Stimulated activated CD8-positive, alpha-beta memory T cell treated with anti-CD3 and anti-CD28 coated beads, Interleukin-7, amount 100 ng/mL, for 24 hours (primary cell): ENCODE measurements at places on chromosomes 5 and 9.

GRCh38 chr5:146103594-146103993, 1.8 kb downstream of the PLAC8L1 start:
- no peak for DNase-seq

- DNase-seq: no peak
These were observed 36.4 kb downstream of the FSD1L start for GRCh38 chr9:105484226-105484625.

DNA sequence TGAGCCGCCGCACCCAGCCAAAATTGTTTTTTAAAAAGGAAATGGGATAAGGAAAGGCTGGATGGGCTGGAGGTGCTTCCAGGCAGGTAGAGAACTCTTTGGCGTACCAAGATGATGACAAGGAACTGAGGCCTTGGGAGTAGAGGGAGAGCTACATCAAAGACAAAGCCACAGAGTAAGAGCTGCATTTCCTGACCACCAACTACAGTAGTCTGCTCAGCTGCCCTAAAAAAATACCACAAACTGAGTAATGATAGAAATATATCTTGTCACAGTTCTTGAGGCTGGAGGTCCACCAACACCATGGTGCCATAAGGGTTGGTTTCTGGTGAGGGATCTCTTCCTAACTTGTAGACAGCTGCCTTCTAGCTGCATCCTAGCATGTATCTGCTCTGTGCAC, 8.2 kb downstream of the OR1K1 start:
- no peak for DNase-seq

DNA sequence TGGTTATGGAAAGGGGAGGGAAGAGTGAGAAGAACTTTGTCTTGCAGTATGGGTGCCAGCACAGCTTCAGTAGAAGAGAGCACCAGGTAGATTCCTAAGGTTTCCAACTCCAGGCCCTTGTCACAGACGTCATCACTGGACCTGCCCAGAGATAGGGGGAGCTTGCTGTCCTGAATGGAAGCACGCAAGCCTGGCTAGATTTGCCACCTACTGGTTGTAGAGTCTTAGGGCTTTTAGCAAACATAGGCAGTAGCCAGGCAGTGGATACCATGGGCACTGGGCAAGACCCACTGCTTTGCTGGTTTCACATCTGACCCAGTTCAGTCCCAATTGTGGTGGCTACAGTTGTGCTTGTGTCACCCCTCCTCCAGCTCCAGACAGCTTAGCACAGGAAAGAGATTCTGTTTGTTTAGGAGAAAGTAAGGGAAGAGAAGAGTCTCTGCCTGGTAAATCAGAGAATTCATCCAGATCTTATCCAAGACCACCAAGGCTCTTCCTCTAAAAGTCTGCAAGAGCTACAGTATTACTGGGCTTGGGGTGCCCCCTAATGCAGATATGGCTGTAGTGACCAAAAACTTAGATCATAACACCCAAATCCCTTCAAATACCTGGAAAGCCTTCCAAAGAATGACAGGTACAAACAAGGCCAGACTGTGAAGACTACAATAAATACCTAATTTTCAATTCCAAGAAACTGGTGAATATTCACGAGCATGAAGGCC, 158.9 kb downstream of the HINT1 start:
- DNase-seq: no peak

GRCh38 chr9:136460772-136461325, 21.2 kb upstream of the INPP5E start:
- DNase-seq: no peak

GRCh38 chr5:93382188-93382825, 198.7 kb downstream of the NR2F1-AS1 start:
- DNase-seq: no peak

DNA sequence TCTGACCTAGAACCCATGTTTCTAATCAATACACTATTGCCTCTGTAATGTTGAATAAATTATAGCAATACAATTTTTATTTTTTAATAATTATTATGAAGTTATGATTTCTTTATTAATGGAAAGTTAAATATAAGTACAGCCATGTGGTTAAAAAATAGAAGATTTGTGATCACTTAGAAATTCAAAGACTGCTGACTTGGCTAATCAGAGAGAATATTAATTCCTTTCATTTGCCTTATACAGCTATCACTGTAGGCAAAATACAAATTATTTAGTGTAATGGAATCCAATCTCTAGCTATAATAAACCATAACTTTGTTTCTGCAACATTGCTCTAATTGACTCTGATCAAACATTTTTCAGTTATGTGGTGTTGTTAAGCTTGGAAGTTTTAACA, 255.0 kb upstream of the TAS2R1 start:
- no peak for DNase-seq

- no peak for DNase-seq
These were observed 62.2 kb upstream of the ANGPTL2 start for GRCh38 chr9:127184641-127185040.

GRCh38 chr9:24073007-24073592, 247.1 kb upstream of the ELAVL2 start:
- no peak for DNase-seq

GRCh38 chr5:122465031-122465577, 153.1 kb downstream of the SNCAIP start:
- DNase-seq: no peak

- DNase-seq: no peak
These were observed 87.4 kb upstream of the TBC1D2 start for GRCh38 chr9:98342820-98343210.

- peak; percentile 61 for DNase-seq
These were observed 60.1 kb downstream of the RGS3 start for GRCh38 chr9:113523421-113524141.

DNA sequence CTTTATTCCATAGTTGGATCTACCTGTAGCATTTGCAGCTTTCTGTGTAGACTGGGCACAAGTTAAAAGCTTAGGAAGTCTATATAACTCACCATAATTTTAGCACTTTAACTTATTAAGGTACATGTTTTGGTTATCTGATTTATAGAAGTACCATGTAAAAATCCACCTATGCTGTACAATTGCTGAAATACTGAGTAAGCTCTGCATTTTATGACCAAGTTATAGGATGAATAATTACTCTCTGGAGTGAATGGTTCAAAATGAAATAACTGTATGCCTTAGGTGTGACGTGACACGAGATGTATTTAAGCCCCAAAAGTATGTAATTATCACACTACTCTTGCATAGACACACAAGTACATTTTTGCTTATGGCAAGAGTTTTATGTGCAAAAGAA, 22.1 kb downstream of the ZSWIM6 start:
- DNase-seq: no peak

DNA sequence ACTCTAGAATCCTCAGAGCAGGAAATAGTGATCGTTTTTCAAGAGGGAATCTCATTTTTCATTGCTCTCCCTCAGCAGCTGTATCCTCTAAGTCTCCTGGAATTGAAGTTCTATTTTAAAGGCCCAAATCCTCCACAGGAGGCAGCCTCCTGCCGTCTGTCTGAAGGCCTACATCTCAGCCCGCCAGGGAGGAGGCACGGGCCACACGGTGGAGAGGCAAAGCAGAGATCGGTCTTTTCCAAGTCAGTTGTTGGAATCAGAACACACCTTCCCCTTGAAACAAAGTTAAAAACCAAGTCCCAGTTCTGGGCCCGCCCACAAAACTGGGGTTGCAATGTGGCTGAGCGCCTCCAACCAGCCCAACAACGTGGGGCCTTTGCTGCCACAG, 68.7 kb downstream of the RAPGEF1 start:
- DNase-seq: no peak

DNA sequence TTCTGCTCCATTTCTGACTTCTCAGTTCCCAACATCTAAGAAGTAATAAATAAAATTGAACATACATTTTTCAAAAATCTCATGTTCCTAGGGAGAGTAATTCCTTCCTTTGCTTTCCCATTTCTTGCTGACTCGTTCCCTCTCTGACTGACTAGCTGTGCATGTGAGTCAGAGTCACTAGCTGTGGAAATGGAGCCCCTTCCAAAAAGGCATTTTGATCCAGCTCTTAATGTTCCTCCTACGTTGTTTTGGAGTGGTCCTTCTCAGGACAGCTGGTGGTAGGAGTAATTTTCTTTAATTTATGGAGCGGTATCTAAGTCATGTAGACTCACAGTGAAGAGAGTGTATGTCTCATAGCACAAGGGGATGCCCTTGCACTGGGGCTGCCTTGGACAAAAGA, 460.2 kb downstream of the GADD45G start:
- DNase-seq: no peak

DNA sequence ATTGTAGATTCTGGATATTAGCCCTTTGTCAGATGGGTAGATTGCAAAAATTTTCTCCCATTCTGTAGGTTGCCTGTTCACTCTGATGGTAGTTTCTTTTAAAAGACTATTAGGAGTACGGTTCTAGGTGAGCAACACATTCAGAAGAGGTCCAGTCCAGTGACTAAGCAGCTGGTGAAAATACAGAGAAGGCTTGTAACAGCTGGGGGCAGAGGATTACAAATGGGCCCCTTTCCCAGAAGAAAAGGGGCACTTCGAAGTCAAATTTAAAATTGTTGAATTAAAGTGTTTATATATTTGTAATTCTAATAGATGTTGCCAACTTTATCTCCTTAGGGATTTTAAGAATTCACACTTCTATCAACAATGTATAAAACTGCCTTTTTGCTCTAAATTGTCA, 720.5 kb downstream of the TLE4 start:
- DNase-seq: no peak

- no peak for DNase-seq
These were observed 417.2 kb upstream of the ADAMTS16 start for GRCh38 chr5:4722886-4723285.

DNA sequence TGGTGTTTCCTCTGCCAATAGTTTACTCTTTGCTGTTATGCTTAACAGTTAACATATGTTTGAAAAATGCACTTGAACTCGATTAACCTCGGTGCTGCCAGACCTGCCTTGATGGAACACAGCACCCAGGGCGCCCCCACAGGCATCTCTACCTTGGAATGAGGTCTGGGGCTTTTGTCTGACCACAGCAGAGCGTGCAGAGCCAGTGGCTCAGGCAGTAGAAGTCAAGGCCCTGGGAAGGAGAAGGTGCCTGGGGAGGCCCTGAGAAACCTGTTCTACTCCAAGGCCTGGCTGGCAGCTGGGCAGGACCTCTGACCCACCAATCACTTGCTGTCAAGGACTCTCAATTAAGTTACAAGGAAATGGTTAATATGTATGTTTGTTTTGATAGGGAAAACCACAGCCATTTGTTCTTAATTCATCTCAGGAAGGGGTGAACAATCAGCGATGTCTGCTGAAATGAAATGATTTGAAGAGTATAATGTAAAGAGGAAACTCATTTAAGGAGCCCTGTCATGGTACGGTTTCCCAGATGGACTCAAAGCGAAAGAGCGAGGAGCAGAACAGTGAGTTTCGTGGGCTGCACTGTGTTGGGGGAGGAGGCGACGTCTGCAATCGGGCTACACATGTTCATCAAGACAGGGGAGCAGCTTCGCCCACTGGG, 21.9 kb downstream of the MACROH2A1 start:
- no peak for DNase-seq

DNA sequence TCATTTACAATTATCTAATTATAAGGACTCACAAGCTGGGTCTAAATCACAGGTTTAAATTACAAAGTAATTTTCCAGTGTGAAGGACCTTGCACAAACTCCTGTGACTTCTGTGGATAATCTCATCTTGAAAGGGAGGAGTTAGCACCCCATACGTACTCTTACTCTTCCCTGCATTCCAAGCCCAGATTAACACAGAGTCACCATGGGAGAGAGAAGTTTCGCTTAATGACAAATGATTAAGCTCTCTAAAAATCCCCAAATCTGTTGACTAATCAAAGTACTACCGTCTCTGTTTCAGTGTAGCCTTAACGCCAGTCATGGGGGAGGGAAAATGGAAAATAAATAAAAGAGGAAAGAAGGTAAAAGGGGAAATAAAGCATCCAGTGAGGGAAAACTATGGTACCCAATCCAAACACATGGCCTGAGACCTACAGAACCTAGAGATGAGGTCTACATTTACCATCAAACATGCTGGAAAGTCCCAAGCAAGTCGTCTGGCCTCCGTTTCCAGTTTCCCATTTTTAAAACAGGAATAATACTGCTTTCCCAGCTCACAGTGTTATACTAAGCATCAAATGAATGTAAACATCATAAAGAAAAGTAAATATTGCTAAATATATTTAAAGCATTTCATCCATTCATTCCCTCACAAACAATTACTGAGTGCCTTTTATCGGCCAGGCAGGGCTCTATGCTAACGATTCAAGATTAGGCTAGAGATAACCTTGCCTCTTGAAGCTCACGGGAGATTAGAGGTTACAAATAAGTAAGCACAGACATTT, 63.2 kb downstream of the PCA3 start:
- DNase-seq: no peak

- no peak for DNase-seq
These were observed 2.3 kb downstream of the SNX24 start for GRCh38 chr5:122847687-122848081.

- no peak for DNase-seq
These were observed 21.3 kb downstream of the TRIO start for GRCh38 chr5:14164164-14165163.
